ENCODE measurements at places on chromosomes 3 and 15.

GRCh38 chr3:39138804-39139415, 14.5 kb downstream of the CSRNP1 start:
- DNase-seq: peak; percentile 82

- DNase-seq: no peak
Observed at GRCh38 chr3:188198001-188198400, 44.0 kb downstream of the LPP start.

DNA sequence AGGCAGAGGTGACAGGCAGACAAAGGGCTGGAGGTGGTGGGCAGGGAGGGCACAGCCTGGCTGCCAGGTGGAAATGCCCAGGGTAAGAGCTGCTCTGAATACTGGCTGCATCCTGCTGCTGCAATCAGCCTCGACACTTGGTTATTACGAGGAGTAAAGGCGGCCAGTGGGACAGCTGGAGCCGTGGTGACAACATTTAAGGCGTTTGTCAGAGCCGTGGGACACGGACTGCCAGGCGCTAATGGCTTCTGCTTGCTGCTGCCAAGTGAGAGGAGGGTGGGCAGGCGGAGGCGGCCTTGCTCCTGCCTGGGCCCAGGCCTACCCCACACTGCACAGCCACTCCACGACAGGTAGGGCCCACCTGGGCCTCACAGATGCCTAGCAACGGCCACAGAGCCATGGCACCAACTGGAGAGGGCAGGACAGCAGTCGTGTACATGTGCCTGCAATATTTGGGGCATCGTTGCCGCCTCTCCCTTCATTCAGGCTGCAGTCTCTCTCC, 49.2 kb upstream of the TMEM115 start:
- DNase-seq: no peak

DNA sequence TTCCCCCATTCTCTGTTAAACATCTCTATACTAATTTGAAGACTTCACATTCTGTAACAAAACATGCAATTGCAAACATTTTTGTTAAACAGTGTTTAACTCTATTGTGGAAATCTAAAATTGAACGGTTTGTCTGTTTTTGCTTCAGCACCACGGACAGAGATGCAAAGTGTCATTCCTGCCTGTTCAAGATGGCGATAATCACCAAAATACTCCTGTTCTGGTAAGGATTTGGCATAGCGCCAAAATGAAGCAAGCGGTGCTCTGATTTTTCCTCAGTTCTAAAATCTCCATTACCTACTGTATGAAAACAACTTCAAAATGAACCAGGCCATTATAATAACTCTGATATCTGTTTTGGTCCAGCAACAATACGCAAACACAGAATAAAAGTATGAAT, 129.7 kb upstream of the TUSC7 start:
- DNase-seq: no peak

DNA sequence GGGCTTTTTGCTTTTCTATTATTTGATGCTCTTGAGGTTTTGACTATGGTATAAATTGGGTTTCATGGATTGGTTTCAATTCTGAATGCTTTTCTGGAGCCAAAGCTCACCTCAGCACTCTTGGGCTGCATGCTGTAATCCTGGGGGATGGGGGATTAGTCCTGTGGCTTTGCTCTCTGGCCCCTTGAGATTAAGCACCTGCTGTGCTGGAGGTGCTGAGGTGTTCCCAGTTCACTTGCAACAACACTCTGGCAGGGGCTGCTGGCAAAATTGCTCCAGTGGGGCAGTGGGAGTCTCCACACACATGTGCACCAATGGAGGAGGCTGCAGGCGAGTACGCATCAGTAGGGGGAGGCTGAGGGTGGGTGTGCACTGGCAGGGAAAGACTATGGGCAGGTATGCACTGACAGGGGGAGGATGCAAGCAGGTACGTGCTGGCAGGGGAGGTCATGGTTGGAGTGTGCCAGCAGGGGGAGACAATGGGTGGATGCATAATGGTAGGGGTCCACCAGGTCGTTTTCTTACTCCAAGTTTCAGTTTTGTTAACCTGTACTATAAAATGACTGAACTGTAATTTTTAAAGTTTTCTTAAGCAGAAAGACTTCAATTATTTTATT, 489.2 kb downstream of the FGF12 start:
- no peak for DNase-seq

DNA sequence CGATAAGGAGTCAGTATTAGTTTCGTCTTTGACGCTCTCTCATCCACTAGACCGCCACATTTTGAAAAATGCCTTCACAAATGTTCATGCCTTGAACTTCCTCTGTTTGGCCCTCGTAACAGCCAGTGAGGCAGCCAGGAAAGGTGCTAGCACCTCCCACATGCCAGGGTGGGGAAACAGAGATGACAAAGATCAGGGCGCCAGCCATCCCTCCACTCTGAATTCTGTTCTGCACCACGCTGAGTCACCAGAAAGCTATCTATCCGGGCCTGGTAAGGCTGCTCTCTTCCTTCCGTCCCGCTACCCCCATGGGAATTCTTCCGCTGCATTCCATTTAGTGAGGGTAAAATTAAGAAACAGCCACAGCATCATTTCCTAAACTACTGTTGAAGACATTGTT, 31.3 kb upstream of the BCL2L10 start:
- no peak for DNase-seq

DNA sequence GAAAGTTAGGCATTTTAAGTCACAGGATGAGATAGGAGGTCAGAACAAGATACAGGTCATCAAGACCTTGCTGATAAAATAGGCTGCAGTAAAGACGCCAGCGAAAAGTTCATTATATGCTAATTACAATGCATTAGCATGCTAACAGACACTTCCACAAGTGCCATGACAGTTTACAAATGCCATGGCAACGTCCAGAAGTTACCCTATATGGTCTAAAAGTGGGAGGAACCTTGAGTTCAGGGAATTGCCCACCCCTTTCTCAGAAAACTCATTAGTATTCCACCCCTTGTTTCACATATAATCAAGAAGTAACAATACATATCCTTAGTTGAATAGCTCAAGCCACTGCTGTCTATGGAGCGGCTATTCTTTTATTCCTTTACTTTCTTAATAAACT, 92.7 kb upstream of the PLXND1 start:
- no peak for DNase-seq

DNA sequence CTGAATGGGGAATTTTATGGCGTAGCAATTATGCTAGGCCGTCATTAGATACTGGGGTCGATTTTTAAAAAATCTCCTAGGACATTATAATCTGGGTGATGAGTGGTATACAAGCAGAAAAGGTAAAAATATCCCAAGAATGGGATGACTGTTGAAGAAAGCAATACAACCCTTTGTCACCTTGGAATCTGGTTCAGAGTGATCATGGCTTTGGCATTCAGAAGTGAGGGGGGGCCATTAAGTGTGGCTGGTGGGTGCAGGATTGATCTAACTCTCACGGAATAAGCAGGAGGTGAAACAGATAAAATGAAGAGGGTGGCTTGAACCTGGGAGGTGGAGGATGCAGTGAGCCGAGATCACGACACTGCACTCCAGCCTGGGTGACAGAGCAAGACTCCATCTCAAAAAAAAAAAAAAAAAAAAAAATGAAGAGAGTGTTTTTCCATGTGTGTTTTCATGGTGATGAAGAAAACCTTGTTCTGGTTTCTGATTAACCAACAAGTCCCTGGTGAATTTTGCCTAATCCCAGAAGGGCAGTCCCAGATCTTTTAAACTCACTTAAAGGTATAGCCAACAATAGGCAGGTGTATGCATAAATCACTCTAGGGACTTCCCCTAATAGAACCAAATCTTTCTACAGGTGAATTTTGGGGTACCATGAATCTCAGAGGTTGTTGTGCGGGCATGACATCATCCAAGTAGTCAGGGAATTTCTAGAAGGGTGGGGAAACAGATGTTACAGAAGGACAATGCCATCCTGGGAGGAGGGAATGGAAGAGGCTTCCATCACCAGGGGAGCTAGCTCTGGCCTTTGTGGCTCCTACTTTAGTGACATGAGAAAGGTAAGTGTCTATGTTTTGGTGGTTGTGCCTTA, 3.1 kb upstream of the RAD54L2 start:
- no peak for DNase-seq

DNA sequence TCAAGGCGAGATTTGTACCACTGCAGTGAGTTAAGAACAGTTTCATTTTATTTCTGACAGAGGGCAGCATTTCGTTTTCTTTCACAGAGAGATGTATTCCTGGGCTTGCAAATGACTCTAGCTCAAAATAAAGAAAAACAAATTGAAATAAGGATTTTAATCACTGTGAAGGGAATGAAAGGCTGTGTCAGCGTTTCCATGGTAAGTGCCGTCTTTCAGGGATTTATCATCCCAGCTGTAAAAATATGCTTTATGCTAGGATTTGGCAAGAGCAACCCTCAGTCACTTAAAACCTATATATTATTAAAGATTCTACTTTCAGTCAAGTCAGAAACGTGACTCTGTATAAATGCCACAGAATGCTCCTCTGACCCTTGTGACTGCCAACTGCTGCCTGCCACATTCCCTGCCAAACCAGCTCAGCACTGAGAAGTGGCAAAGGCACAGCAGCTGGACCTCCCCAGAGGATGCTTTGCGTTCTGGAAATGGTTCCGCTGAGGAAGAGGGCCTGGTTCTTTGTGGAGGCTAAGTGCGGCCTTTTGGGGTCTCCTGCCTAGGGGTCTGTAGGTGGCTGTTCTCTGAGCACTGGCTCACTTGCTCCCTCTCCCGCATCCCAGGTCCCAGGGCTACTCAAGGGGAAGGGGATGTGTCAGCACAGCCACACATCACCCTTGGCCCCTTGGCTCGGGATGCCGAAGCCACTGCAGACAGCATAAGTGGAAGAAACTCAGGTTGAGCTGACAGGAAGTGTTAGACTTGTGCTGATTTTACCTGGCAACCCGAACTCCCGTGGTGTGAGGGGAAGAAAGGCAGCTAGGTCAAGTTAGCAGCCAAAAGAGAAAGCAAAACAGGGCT, 56.6 kb upstream of the POMGNT2 start:
- no peak for DNase-seq

- DNase-seq: no peak
Observed at GRCh38 chr3:158249183-158249582, 139.3 kb downstream of the RSRC1 start.

GRCh38 chr15:66178531-66178910, 75.0 kb downstream of the MEGF11 start:
- DNase-seq: no peak

GRCh38 chr15:94338243-94338846, 107.0 kb downstream of the MCTP2 start:
- no peak for DNase-seq

DNA sequence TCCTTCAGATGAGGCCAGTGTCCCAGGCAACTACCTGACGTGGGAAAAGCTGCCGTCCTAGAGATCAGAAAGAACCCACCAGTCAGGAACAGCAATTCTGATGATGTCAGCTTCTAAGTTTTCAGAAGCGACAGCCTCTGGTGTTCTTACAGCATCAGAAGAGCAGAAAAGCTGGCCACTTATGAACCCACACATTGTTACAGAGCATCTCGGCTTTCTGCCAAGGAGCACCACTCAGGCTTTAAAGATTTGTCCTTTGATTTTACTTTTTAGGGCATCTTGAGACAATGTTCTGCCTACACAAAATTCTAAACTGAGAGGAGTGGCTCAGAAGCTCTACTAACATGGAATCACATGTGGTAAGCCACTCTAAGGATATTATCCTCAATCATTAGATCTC, 49.7 kb upstream of the BOC start:
- no peak for DNase-seq

- DNase-seq: no peak
Observed at GRCh38 chr3:196214783-196215441, 1.4 kb upstream of the SLC51A start.

GRCh38 chr15:28178290-28178689, 79.2 kb upstream of the OCA2 start:
- DNase-seq: no peak

GRCh38 chr3:30477149-30477921, 129.1 kb upstream of the TGFBR2 start:
- DNase-seq: no peak

DNA sequence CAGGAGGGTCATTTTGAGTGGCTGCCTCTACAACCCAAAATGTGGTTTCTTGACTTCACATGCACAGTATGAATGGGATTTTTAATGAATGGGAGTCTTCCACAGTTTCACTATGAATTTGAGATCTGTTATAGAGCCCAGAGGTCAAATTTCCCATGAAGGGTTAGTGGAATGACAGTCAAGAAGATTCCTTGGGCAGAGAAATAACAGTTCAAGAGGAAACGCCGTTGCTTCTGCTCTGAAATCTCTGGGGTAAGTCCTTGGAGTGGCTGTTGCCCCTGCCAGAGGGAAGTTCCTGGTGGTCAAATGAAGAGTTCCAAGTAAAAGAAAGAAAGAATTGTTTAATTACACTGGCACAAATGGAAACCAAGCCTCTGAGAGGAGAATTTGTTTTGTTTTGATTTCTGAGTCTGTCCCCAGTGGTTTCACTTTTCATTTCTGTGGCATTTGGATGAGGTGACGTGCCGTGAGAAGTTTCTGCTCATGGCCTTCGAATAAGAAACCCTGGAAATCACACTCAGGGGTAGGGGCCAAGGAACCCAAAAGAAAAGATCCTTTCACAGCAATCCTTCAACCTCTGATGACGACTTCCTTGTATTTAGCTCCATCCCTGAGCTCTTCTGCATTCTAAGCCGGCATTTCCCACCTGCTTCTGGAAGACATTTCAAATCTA, 77.5 kb upstream of the IL12A start:
- no peak for DNase-seq

GRCh38 chr15:77907824-77908751, 169.4 kb downstream of the TBC1D2B start:
- DNase-seq: peak; percentile 56

DNA sequence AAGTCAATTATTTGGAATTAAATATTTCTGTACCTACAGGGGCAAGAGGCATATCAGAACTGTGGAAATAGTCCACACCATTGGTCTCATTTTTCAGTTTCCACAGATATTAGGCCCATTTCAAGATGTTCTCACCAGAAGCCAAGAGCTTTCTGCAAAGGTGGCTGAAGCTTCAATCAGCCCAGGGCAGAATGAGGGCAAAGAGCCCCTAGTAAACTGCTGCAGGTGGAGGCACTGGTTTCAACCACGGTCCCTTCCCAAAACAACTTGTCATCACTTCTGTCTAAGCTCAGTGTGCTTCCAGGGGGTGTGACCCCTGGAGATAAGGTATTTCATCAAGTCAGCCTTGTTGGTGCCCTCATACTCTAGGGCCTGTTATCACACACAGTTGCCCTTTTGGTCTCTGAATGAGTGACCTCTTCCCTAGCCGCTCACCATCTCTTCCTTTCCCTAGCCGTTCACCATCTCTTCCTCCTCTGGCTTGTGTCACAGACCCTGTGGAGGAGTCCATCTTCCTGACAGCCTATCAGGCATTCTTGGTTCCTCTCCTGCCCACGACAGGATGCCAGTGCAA, 21.2 kb downstream of the IL17RD start:
- no peak for DNase-seq

DNA sequence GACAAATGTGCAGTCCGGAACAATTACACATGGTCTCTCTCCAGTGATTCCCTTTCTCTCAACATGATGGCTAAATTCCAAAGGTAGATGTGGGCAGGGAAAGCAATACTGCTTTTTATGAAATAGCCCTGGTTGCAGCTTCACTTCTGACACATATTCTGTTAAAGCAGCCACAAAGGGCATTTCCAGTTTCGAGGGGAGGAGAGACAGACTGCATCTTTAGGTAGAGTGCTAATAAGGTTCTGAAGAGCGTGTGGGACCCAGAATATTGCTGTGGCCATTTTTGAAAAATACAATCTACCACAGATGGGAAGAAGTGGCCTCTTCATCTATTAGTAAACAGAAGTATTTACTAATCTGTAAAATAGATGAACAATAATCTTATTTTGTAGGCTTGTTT, 139.3 kb upstream of the PEX5L start:
- no peak for DNase-seq

Measured in spinal cord (tissue), 10 donors.